HAP-1 (cell line): ENCODE measurements at places on chromosomes 12 and 14.

GRCh38 chr12:24584032-24584675, 364.7 kb downstream of the BCAT1 start:
- no peak for DNase-seq

GRCh38 chr14:47739541-47739940, 64.1 kb upstream of the MDGA2 start:
- no peak for DNase-seq

DNA sequence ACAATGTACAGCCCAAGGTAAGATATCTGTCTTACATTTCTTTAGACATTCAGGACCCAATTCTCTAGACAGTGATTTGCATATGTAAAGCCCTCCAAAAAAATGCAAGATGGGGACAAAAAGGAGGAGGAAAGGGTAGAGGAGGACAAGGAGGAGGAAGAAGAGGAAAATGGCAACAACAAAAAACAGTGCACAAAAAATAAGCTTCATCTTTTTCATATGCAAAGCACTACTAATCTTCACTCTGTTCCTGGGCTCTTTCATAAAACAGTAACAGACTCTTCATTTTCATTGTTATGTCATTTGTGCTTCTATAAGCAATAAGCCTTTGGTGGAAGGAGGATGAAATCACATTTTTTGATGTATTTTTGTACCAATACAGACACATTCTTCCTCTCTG, 61.4 kb downstream of the KCNH5 start:
- DNase-seq, result peak; percentile 21

DNA sequence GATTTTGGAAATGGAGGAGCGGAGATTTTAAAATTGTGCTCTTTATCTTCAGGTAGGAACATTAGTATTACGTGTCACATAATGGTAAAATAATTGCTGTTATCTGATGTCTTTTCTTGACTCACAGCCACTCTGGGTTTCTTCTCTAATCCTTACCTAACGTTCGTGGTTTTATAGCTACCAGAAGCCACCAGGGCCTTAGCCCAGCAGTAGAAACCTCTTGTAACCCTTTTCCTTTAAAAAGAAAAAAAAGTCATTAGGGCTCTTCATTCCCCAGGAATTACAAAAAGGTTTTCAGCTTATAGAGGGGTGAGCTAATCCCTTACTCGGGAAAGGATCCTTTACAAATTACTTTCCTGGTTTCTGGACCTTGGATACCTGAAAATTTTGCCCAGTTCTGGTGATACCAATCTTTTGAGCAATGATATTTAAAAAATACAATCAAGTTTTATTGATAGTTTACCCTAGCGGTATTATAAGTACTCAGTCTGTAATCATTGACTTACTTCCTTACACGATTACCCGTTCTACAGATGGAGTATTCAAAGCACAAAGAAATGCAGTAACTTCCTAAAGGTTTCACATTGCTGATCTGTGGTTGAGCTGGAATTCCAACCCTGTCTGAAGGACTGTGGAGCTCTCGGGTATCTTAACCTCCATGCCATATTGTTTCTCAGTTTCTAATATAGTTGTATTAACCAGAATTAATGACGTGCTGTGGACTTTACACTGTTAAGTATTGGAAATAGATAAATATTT, 1.6 kb downstream of the GABARAPL1 start:
- DNase-seq, result peak; percentile 58

GRCh38 chr14:101963656-101964296, 597 bp upstream of the DYNC1H1 start:
- DNase-seq, result no peak

DNA sequence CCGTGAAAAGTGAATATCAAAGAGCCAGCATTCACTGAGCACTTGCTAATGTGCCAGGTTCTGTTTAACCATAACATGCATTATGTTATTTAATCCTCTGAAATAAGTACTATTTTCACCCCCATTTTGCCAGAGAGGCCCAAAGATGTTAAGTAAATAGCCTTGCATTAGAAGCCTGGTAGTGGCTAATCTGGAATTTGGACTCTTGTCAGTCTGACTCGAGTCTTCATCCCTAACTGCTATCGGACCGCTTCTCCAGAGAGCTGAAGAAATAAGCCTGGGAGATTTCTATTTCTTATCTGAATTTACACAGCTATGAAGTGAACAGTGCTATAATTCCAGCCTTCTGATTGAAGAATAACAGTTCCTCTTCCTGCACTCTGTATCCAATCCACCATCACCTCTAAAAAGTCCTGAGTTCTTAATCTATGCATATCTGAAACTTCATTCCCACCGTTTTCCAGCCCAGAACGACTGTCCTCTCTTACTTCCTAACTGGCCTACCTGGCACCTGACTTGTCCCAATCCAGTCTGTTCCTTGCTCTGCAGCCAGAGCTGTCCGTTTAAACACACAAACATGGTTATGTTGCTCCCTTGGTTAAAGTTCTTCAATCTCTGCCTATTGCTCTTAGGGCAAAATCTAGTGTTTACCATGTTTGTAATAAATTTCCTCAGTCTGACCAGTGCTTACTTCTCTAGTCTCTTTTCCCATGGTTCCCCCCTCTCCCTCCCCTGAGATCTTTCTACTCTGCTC, 2.3 kb downstream of the POLR3B start:
- no peak for DNase-seq

- no peak for DNase-seq
These were observed 12.4 kb downstream of the CALM1 start for GRCh38 chr14:90409209-90409730.

GRCh38 chr14:74062809-74063150, 21.5 kb downstream of the ALDH6A1 start:
- no peak for DNase-seq

- no peak for DNase-seq
These were observed 1143.6 kb downstream of the FLRT2 start for GRCh38 chr14:86673523-86673969.

GRCh38 chr12:121297435-121297991, 1.0 kb upstream of the CAMKK2 start:
- no peak for DNase-seq

DNA sequence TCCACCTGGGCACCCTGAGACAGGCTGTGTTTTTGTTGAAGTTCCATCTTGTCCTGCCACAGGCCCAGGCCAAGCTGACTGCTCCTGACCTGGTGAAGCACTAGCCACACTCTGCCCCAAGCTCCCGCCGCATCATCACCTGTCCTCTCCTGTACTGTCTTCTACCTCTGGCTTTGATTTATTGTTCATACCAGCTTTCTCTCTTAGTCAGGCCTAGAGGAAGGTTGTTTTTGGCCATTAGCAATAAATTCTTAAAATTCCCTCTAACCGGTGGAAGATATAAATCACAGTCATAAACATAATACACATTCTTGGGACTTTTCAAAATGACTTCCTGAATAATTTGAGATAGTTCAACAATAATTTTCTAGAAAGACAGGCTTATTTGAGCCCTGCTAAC, 169.4 kb downstream of the DAD1 start:
- DNase-seq, result no peak

- DNase-seq, result no peak
These were observed 711.9 kb downstream of the C12orf50 start for GRCh38 chr12:87317302-87317701.

DNA sequence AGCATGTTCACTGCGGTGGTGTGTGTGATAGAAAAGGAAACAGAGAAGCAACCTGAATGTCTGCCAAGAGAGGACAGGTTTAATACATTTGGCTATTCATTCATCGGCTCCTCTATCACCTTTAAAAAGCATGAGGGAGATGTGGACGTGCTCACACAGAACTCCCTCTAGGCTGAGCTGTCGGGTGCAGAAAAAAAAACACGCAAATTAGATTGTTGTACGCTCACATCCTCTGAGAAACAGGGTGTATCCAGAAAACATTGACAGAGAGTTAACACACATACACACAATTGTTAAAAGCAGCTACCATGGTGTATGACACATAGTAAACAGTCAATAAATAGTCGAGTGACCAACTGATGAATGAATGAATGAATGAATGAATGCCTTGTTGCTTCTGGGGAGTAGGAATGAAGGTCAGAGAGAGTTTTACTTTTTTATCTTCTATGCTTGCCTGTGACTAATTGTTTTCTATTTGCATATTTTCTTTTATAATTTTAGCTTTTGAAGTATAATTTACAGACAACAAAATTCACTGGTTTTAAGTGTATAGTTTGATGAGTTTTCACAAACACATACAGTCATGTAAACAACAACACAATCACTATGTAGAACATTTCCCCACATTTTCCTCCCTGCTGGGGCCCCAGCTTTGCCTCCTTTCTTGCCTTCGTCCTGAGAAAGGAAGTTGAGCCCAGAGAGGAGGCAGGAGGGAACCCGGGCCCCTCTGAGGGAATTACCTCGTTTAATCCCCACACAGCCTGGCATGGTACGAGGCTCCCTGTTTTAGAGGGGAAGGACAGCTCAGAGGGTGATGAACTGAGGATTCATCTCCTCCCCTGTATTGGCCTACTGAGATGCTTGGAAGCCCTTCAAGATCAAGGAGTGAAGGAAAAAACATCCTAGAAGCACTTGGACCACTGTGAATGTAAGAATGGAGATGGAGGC, 19.7 kb upstream of the FAM222A start:
- no peak for DNase-seq

- no peak for DNase-seq
These were observed 50.1 kb downstream of the TMEM132C start for GRCh38 chr12:128316973-128317526.

GRCh38 chr12:120984351-120984898, 6.1 kb downstream of the HNF1A start:
- no peak for DNase-seq

GRCh38 chr12:109731806-109732205, 18.2 kb downstream of the FAM222A start:
- no peak for DNase-seq

DNA sequence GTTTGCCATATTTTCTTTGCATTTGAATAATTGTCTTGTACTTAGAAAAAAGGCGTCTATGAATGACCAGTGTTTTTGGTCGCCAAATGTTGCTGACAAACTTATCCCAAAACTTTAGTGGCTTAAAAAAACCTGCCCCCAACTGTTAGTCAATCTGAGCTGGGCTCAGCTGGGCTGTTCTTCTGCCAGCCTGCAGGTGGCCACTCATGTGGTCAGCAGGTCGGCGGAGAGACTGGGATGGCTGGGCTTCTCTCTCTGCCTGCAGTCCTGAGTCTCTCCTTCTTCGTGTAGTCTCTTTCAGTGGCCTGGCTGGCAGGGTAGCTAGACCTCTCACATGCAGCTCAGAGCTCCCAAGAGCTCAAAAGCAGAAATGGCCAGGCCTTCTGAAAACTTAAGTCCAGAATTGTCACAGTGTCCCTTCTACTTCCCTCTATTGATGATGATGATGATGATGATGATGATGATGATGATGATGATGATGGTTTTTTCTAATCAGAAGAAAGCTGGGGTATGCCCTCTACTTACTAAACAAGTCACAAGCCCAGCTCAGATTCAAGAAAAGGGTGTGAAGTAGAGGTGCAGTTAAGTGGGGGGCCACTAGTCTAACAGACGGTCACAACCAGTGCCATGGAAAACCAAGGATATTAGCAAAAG, 87.9 kb downstream of the PTPN11 start:
- DNase-seq, result no peak

GRCh38 chr14:101219896-101220703, 316.6 kb upstream of the RTL1 start:
- no peak for DNase-seq

GRCh38 chr12:32139064-32139421, 32.4 kb downstream of the BICD1 start:
- no peak for DNase-seq

DNA sequence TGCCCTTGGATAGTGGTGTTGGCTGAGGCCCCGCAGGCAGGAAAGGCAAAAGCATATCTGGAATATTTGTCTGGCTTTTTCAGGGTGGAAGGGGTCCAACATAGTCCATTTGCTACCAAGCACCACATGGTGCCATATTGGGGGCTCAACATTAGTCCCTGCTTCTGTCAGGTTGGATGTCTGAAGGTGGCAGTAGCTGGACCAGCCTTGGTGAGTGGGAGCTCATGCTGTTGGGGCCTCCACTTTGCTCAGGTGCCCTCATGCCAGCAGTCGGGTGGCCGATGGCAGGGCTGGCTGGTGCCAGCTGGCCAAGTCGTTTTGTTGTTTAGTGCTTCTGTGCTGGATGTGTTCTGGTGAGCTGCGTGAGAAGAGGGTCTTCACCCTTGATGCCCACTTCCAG, 135.3 kb downstream of the PAPOLA start:
- no peak for DNase-seq

- DNase-seq, result no peak
These were observed 1346.4 kb downstream of the TMEM121 start for GRCh38 chr14:106872611-106873446.

- no peak for DNase-seq
These were observed 9.5 kb upstream of the CALM1 start for GRCh38 chr14:90387206-90387760.

DNA sequence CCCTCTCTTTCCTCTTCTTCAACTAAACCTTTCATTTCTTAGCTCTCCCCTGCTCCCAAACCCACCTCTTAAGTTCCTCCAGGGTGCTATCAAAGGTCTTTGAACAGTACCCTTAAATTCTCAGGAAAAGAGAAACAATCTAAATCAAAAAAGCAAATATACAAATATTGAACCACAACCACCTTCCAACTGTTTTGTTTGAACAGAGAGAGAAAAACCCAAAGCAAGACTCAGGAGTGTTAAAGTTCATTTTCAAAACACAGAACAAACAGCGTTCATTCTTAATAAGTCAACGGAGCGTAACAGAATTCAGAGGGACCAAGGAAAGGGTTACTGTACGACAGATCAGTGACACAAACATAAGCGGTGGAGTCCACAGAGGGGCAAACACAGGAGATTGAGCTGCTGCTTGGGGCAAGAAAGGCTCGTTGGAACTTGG, 73.3 kb downstream of the NDUFA12 start:
- DNase-seq, result no peak

DNA sequence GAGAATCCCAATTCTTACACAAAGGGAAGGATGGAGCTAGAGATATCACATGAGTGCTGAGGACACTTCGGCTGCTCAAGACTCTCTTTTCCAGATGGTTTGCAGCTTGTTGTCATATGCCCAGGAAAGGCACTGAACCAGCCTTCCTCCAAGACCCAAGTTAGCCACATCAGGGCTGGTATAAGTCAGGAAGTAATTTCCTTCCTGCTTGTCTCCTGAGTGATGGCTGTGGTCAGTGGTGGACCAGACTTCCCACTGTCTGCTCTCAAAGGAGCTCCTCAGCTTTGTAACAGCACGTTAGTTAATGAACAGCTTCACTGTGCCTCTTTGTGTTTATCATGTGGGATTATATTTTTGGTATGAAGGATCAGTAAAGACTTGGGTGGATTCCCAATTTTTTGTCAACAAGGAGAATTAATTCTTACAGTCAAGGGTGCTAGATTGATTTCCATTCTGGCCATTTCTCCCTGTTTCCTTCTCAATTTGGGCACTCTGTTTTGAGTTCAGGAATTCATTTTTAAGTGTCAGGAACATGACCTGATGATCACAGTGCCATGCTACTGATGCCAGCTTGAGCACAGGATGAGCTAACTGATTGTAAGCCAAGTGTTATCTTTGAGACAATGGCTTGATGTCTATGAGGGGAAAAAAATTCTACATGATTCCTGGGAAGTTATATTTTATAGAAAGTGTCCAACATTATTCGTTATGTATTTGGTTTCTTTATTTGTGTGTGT, 145.8 kb downstream of the GCH1 start:
- no peak for DNase-seq
